ENCODE measurements at places on chromosomes 5 and 9. TPM values are rescaled to one million over a fixed set of nuclear protein-coding genes. Genes with fewer than 3 reads are reported as not detected.

DNA sequence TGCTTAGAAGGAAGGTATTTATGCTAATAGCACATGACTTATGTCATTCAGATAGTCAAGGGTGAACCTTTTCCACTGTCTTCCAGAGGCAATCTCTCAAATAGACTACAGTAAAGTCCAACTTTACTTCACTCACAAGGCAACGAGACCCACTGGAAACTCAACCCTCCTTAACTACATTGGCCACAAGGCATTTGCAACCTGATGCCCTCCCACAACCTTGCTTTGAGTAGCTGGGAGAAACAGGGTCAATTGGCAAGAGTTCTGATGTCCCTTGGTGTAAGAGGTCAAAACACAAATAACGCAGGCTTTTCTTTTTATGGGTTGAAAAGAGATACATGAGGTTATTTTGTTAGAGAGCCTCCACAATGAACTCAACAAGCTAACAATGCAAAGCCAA lies 6.1 kb downstream of the GAS1 start:
- no peak for DNase-seq

DNA sequence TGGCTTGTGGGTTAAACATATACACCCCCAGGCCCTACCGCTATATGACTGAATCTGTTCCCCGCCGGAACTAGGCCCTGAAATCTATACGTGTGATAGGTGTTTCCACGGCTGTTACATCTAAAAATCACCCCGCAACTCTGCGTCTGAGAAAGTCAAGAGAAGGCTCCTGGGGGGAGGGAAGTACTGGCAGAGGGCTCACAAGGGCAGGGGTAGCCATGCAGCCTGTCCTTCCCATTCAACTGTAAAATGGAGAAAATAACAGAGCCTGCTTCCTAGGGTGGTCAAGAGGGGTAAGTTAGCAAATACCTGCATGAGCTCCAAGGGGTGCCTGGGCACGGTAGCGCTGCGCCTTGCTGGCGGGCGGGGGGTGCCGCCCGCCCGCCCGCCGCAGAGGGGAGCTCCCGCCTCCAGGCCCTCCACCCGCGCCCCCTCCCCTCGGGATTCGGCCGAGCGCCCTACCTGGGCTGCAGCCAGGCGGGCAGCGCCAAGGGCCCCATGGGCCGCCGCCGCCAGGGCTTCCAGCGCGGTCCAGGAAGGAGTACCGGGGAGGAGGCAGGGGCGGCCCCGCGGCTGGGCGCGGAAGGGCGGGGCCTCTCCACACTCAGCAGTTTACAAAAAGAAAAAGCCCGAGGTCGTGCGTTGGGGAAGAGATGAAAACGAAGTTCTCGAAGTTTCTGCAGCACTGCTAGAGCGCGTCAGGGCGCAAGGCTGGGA lies at the start of gene HACD4:
TSS of gene HACD4 (minus strand) at position 550 of the 717 bp plus-strand sequence. CDS start at position 500, 50 bp downstream.
- DNase-seq, result peak; percentile 28

DNA sequence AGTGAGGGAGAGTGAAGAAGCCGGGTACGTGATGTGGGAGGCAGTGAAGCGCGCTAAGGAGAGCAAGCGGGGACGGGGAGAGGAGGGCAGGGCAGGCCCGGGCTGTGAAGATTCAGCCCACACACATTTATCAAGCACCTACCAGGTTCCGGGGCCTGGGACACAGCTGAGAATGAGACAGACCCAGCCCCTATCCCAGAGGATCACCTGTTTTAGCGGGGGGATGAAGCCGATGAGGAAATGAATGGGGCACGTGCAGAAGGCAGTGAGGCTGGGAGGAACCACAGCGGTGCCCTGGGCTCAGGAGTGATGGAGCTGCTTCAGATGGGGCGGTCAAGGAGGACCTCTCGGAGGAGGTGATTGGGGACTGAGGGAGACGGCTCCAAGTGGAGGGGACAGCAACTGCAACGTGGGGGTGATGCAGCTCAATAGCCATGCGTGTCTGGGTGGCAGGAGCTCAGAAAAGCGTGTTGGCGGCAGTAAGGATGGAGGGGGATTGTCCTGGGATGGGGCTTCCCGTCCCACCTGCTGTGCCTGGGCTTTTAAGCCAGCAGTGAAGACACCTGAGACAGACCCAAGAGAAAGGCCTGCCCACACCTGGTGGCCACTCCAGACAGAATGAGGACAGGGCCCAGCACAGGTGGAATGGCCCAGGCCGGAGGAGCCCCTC lies 77.5 kb upstream of the UNC5A start:
- DNase-seq, result no peak

- peak; percentile 91 for DNase-seq
Observed at GRCh38 chr9:110797611-110798010, 129.0 kb downstream of the MUSK start.

DNA sequence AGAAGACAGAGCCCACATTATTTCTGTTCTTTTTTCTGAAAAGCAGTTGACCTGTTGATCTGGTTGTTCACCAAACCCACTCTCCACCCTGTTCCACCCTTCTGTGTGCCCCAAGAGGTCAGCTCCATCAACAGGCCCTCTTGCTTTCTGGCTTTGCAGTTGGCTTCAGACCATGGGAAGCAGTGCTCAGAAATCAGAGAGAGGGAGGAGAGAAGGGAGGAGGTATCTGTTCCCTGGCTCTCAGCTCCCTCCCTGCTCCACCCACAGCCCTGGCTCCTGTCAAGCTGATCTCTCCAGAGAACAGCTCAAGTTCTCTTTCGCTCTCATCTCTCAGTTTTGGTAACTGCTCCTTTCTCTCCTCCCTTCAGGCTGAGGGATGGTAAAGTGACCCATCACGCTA lies 144.2 kb upstream of the RAI14 start:
- DNase-seq, result no peak

- DNase-seq, result no peak
Observed at GRCh38 chr9:124296094-124296493, 38.3 kb downstream of the NEK6 start.

GRCh38 chr9:132627106-132627505 lies 42.7 kb downstream of the DDX31 start:
- no peak for DNase-seq

DNA sequence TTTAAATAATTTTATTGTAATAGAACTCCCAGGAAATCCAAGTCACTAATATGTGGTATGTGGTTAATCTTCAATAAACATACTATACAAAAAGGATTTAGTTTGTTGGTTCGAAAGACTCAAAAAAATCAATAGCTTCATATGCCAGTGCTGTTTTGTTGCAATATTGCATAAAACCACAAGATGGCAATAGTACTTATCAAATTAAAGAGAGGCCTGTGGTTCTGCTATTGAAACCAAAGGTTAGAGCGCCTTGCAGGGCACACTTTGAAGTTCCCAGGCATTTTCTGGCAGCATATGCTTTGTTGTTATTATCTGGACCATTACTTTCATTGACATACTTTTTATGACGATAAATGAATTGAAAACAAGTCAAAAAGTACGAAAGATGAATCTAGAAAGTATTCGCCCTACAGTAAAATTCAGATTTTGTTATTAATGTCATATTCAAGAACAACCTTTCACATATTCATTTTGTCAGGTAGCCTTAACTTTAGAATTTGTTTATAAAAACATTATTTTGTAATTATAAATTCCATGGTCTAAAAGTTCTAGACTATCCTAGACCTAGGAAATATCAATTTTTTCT lies 316.3 kb downstream of the MCTP1 start:
- peak; percentile 74 for DNase-seq

DNA sequence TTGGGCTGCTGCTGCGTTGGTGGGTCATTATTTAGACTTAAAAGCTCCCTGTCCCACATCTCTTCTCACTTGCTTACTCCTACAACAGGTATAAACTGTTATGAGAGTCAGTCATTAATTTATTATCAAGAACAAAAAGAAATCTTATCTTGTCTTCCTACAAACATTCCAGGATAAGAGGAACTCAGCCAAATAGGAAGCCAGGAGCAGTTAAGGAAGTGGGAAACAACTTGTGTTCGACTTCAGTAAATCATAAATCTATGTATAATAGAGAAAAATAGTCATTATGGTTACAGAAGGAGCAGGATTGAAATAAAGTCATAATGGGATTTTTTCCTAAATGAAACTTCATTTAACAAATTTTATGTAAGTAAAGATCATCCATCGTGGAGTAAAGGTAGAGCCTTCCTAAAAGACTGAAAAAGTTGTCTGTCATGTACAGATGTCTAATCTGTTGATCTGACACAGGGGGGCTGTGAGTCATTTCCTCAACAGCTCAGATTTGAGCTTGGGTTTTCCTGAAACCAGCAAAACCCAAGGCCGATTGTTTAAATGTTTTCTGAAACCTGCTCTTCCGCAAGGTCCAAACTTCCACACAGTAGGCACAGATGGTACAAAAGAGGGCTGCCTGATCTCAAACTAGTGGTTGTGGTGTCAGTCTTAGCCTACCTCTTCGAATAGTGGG lies 25.3 kb upstream of the LRRTM2 start:
- DNase-seq, result peak; percentile 62

THBS4 gene
- 0.26 TPM for total RNA-seq

SLC34A1 gene
- not detected for total RNA-seq

SLC34A3 gene
- total RNA-seq, result not detected

ANKRD18B gene
- total RNA-seq, result 6.0 TPM

SCGB3A2 gene
- not detected for total RNA-seq

Data from bronchial epithelial cell (primary cell).